ENCODE measurements at places on chromosomes 6 and 20.
A peak's percentile ranks its signal among the peaks of the same experiment; 100 is the strongest.

DNA sequence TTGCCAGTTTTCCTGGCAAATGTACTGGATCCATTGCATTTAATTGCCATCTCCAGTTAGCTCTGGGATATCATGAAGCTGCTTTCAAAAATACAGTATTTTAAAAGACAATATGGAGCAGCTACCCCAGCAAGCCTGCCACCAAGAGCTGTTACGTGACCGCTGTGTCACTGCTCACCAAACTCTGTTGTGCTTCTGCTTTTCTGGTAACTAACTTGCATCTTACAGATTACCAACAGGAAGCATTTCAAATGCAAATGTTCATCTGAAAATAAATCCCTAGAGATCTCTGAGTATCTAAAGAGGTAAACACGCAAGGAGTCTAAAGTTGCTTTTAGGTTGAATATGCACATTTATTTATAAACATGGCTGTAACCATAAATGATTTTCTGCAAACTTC is 1008.3 kb downstream of the KIF16B start:
- no peak for DNase-seq

- peak; percentile 71 for DNase-seq
Observed at GRCh38 chr6:69456086-69456485, 340.7 kb downstream of the LMBRD1 start.

- DNase-seq: peak; percentile 33
Observed at GRCh38 chr20:17225851-17226409, 910 bp upstream of the PCSK2 start.

DNA sequence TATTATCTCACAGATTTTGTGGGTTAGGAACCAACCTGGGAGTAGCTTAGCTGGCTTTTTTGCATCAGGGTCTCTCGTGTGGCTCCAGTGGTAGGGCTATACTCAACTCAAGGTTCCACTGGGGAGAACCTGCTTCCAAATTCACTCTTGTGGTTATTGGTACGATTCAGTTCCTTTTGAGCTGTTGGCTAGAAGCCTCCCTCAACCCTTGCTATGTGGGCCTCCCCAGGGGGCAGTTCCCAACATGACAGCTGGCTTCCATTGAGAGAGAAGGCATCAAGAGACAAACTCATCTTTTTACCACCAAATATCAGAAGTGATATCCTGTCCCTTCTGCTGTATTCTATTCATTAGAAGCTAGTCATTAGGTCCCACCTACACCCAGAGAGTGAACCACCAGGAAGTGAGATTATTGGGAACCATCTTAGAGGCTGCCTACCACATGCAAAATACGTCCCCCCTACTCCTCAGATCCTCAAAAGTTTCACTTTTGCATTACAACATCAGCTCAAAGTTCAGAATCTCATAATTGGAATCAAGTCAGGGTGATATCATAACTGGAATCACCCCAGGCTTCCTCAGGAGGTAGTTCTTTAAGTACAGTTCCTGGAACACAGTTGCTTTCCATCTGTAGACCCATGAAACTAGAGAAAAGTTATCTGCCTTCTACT is 30.9 kb downstream of the MKKS start:
- no peak for DNase-seq

DNA sequence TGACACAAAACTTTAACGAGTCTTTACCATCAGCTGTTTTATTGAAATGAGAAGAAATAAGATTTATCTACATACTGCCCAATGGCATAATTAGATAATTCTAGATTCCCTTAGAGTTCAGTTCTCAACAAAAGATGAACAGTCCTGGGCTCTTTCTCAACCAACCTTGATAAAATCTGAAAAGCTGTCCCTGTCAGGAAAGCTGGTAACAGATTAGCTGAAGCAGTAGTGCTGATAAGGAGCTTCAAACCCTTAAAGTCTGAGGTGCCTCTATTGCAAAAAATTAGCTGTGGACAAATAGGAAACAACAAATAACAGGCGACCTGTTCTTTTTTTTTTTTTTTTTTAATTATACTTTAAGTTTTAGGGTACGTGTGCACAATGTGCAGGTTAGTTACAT is 35.9 kb upstream of the FAM135A start:
- no peak for DNase-seq

GRCh38 chr6:48881551-48881950 is 581.5 kb downstream of the MMUT start:
- DNase-seq: no peak

DNA sequence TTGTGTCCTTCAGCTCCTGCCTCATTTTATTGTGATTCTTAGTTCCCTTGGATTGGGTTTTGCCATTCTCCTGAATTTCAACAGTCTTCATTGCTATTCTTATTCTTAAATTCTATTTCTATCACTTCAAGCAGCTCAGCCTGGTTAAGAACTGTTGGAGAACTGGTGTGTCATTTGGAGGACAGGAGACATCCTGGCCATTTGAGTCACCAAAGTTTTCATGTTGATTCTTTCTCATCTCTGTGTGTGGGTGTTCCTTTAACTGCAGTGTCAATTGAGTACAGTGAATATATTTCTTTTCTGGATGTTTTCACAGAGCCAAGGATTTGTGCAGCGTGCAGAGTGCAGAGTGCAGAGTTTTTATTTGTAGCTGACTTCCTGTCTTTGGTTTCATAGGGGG is 33.5 kb upstream of the TFB1M start:
- no peak for DNase-seq

GRCh38 chr6:166498228-166498627 is 88.2 kb downstream of the RAMACL start:
- no peak for DNase-seq

- no peak for DNase-seq
Observed at GRCh38 chr6:112366695-112367553, 19.8 kb downstream of the RFPL4B start.

DNA sequence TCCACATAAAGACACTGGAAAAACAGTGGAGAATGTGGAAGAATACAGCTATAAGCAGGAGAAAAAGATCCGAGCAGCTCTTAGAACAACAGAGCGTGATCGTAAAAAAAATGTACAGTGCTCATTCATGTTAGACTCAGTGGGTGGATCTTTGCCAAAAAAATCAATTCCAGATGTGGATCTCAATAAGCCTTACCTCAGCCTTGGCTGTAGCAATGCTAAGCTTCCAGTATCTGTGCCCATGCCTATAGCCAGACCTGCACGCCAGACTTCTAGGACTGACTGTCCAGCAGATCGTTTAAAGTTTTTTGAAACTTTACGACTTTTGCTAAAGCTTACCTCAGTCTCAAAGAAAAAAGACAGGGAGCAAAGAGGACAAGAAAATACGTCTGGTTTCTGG is 57.1 kb downstream of the MAP3K4 start:
- no peak for DNase-seq

DNA sequence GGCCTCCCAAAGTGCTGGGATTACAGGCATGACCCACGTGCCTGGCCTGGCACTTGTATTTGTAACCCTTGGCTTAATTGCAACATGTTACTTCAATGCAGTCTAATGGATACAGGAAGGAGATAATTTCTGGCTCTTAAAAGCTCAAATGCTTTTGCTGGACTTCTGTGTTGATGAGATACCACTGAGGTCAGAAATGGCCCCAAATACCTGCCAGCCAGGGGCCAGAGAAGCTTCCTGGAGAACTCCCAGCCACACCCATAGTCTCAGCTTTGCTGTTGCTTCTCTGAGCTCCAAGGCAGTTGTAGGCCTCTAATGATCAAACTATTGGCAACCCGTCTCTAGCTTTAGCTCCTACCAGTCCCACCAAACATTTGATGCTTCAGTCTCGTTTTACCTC is 14.2 kb upstream of the ZNFX1 start:
- DNase-seq: no peak

- DNase-seq: no peak
Observed at GRCh38 chr20:37905671-37906613, 3.0 kb downstream of the VSTM2L start.

- no peak for DNase-seq
Observed at GRCh38 chr6:1574083-1574761, 35.5 kb upstream of the FOXC1 start.

GRCh38 chr20:4795394-4795793 is 73.7 kb downstream of the PRND start:
- DNase-seq: no peak

- DNase-seq: no peak
Observed at GRCh38 chr6:2078888-2079287, 166.5 kb downstream of the GMDS start.

- DNase-seq: no peak
Observed at GRCh38 chr20:46179862-46180261, 61.7 kb downstream of the CD40 start.

GRCh38 chr6:7532232-7532631 is 9.2 kb upstream of the DSP start:
- DNase-seq: no peak

- DNase-seq: no peak
Observed at GRCh38 chr6:16684896-16685554, 76.2 kb downstream of the ATXN1 start.

GRCh38 chr6:111662794-111663593 is 57.3 kb upstream of the TRAF3IP2 start:
- no peak for DNase-seq

DNA sequence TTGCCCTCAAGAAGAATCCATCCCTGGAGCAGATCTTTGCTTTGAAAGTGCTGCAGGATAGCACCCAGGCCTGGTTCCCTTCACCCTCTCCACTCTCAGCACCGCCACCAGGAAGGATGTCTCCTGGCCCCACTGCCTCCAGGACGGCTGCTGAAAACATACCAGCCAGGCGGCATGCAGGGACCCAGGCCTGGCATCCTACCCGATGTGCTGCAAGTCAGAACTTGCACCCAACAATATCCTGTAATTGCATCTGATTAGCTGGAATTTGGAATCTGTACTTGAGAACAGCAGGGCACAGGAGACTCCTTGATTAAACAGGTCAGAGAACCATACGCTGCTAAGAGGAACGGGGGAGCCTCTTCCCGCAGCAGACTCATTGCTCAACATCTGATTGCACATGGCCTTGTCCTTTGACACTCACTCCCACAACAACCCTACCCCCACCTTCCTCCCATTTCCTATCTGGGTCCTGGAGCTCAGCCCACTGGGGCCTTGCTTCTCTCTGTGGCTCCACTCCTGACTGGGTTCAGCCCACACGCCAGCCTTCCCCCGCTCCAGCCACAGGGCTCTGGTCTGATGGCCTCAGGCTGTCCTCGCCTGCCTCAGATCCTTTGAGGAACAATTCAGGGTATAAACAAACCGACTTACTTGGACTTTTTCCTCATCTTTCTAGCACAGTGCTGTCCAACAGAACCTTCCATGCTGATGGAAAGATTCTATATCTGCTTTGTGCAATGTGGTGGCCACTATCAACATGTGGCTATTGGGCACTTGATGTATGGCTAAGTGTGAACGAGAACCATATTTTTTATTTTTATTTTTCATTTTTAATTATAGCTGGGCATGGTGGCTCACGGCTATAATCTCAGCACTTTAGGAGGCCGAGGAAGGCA is 78.0 kb downstream of the FGD2 start:
- DNase-seq: no peak

DNA sequence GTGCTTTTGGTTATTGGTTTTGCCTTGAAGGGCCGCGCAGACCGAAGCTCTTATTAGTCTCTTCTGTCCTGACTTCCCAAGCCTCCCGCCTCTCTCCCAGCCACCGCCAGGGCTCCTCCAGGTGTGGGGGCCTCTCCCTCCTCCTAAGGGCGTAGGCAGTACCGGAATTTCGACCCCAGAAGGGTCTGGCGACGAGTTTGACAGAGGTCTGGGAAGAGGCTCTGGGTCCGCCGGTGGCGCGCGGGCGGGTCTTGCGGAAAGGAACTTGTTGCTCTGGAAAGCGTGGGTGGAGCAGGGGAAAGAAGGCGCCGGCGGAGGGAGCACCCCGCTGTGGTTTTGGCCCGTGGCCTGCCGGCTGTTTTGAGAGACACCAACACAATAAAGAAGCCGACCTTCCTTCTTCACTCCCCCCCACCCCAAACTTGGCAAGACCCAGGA is 1.8 kb downstream of the PCSK2 start:
- peak; percentile 45 for DNase-seq

DNA sequence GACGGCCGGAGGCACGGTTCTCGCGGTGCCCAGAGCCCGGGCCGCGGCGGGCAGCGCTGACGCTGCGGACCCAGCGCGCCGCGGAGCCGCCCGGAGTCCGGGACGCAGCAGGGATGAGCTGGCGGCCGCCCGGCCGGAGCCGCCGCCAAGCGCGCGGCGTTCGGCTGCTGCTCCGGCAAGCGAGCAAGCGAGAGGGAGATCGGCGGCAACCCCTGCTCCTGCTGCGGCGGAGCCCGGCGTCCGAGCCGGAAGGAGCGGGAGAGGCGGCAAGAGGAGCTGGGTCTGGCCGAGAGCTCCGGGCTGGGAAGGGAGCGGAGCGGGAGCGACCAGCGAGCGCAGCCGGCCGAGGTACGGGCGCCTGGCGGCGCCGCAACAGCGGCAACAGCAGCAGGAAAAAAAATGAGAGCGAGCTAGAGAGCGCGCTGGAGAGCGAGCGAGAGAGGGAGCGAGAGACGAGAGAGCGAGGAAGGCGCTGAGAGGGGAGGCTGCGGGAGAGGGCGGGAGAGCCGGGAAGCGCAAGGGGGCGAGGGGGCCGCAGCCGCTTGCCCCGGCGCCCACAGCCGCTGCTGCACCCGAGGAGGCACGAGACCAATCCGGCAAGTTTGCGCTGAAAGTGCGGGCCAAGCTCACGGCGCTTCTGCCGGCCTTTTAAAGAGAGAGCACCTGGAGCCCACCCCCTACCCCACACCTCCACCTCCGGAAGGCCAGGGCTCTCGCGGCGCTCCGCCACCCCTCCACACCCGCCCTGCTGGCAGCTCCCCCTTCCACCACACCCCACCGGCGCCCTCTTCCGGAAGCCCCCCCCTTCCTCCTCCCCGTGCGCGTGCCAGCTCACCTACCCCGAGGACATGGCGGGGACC is 496 bp downstream of the GRM4 start:
- peak; percentile 41 for DNase-seq

DNA sequence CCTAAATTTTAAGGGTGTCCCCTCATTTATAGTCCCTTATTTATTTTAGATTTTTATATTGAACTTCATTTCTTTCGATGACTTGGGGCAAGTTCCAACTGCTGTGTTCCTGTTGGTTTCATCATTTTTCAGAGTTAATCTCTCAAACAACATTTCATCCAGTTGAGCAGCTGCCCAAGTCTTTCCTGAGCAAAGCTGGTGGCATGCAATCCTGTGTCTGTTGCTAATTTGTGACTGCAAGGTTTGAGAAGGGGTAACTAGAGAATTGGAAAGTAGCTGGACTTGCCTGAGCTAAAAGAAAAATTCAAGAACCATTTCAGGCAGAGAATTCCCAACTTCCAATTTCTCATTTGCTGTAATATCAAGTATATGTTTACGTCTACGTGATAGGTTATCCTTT is 881.5 kb upstream of the SLC35B3 start:
- no peak for DNase-seq

DNA sequence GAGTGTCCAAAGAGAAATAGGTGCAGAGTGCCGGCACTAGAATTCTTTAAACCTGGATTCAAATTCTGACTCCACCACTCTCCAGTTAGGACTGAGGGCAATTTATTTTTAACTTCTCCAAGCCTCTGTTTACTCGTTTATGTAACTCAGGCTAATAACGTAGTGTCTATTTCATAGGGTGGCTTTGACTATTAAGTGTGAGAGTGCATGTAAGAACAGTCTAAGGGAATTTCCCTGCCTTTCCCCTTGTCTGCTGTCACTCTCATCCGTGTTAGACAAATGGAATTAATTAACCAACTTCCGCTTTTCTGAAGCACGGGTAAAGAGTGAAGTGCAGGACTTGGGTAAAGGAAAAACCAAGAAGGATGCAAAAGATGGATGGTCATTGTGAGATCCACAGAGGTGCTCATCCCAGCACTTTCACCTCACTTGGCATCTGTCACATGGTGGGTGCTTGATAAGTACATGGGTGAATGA is 4.1 kb upstream of the ZKSCAN8 start:
- no peak for DNase-seq

Measured in NCI-H1092 (cell line).